Eye (tissue), 1 donor: ENCODE measurements at places on chromosomes 3 and 15.

DNA sequence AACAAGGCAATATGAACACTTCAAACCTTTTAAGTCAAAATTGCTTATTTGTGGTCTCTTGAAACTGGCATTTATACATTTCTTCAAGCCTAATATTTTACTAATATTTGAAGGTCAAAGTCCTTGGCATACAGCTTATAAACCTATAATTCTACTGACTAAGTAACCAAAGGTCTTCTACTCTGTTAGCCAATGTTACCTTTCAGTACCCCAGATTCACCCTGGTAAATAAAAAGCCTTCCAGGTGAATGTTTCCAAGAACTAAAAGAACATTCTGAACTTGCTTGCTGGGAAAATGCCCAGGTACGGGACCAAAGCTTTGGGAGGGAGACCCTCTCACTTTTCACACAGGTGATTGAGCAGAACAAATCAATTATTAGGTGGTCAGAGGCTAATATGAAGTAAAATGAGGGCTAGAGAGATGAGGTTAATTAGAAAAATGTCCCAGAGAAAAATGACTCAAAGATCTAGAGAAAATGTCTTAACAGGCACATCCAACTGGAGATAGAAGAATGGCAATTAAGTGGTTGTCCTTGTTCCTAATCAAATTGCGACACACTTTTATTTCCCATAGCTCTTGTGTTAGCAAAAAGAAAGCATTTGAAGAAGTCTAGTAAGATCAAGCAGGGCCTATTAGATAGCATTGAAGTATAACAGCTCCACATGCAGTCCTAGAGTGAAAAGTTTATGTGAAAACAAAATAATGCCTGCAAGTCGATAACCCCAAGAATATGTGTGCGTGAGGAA is 232.0 kb downstream of the FOXP1 start:
- DNase-seq: no peak

- DNase-seq: no peak
Measured at GRCh38 chr3:44060164-44060563, 181.5 kb upstream of the TOPAZ1 start.

DNA sequence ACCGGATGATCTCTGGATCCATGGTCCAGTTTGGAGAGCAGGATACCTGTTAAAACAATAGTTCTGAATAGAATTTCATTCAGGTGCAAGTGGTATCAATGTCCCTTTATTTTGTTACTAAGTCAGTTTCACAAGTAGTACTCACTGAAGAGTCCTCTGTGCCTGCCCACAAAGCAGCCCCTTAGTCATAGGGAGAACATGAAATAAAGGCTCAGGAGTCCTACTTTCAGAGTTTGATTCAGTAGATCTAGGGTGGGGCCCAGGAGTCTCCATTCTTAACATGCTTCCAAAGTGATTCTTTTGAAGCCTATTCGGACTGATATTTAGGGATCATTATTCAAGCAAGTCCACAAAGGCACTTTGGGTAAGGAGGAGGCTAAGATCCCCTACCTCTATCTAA is 79.8 kb upstream of the ACKR4 start:
- DNase-seq: no peak

DNA sequence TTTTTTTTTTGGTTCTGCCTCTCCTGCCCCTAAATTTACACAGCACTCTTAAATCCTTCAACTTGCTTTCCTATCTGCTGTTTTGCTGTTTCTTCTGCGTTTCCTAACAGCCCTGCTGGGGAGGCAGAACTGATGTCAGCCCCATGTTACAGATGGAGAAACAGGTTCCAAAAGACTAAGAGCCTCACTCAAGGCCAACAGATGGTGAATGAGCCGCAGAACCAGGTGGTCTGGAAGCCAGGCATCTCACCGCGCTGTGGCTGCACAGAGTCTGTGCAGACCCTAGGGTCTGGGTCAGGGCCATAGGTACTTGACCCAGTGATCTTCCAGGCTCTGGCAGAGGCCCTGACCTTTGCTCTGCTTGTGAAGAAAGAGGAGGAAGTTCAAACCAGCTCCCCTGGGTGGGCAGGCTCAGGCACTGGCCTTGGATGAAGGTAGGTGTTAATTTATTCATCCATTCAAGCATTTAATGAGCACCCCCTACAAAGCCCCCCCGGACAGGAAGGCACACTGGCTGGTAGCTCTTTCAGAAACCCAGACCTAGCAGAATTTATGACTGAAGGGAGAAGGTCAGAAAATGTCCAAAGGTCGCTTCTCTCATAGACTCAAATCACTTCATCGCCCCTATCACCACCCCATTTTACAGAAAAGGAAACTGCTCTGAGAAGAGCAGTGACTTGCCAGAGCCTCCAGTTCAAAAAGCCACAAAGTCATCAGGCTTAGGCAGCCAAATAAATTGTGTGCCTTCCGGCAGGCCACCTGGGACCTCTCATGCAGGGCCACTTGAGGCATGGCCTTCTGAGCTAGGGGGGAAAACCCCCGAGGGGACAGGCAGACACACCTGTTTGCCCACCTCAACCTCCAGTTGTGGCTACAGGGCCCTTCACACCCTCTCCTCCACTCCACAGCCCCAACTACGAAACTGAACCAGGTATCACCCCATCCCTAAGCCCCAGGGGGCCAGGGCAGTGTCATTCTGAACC is 2.7 kb downstream of the CHDH start:
- DNase-seq: no peak

DNA sequence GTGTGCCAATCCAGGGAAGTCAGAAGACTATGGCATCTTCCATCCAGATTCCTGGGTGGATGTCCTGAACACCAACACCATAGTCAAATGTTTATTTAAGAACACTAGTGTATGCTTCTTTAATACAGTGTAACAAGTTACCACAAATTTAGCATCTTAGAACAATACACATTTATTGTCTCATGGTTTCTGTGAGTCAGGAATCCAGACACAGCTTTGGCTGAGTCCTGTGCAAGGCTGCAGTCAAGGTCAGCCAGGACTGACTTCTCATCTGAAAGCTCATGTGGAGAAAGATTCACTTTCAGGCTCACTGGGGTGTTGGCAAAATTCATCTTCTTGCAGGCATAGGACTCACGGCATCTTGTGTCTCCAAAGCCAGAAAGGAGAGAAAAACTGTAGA is 143.4 kb downstream of the ANXA2 start:
- no peak for DNase-seq

GRCh38 chr15:68986322-68986721 is 28.2 kb upstream of the NOX5 start:
- no peak for DNase-seq

DNA sequence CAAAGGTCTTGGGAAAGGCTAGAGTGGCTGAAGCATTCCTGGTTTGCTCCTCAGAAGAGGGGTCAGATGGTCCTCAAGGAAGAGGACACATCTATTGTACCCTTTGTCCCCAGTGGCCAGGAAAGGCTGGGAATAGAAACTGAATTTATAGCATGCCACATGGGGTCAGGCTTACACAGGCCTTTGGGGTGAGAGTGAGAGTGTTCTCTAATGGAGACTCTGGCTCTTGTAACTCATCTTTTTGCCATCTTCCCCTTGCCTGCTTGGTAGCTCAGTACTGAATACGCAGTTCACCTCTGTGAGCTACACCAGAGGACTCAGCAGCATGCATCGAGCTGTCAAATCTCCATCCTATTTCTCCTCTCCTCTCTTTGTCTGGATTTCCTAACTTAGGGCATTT is 87.5 kb downstream of the ATP2B2 start:
- no peak for DNase-seq

- no peak for DNase-seq
Measured at GRCh38 chr3:141286856-141287255, 55.2 kb downstream of the PXYLP1 start.

DNA sequence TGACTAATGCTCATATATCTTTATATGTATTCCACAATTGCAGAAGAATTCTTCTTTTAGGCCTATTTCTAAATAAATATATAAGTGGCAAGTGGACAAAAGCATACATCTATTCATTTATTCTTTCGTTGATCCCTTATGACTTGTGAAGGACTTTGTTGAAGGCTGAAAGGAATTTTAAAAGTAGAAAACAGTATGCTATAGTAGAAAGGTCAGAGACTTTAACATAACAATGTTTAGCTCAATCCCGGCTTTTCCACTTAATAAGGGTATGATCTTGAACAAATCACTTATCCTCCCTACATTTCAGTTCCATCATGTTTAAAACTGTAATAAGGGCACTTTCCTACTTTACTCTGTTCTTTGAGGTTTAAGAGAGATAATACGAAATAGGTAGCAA is 672.9 kb downstream of the MECOM start:
- no peak for DNase-seq

DNA sequence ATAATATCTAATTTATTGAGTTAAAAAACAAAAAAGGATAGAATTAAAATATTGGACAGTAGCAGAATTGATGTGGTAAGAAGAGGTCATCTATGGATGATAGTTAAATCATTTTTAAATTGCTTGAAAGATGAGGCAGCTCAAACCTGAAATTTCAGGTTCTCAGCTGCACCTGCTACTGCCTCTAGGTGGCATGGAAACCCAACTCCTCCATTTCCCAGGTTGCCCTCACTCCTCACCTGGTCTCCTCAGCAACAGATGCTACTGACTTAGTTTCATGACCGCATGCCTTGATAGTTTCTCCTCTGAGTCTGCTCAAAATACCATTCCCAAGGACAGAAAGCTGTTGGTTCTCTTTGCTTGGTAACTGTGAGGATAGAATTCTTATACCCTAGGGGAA is 148.1 kb downstream of the ABHD5 start:
- no peak for DNase-seq

GRCh38 chr3:16604887-16605602 is at the start of gene DAZL:
TSS of gene DAZL (minus strand) at chr3:16605423. CDS start at chr3:16605205, 218 bp downstream.
- DNase-seq: no peak

- DNase-seq: no peak
Measured at GRCh38 chr15:31069360-31070000, 32.0 kb downstream of the TRPM1 start.

DNA sequence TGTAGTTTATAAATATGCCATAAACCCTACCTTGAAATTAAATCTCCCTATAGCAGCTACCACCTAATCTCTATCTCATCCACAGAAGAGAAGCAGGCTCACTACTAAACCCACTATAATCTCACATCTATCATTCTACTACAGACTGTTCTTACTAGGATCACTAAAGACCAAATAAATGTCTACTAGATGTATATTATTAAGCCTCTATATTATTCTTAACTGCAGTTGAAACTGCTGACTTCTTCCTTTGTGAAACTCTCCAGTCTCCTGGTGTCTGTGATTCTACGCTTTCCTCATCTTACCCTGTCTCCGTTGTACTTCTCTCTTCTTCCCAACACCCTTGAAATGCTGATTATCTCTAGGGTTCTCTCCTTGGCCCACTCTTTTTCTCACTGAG is 1154.0 kb downstream of the IGSF11 start:
- no peak for DNase-seq

DNA sequence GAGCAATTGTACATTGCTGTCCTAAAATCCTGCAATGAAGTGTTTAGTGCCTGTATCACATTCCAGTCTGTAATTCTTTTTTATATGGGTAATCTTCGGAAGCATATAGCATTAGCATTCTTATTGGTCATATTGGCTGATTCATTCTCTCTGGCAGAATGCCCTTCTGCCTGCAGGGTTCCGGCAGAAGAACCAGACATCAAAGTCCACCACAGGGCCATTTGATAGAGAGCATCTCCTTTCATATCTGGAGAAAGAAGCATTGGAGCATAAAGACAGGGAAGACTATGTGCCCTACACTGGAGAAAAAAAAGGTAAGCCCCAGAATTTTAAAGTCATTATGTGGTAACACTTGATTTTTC is 39.6 kb downstream of the TMOD3 start:
- DNase-seq: no peak

GRCh38 chr3:126932188-126932931 is 50.6 kb upstream of the PLXNA1 start:
- no peak for DNase-seq

- no peak for DNase-seq
Measured at GRCh38 chr3:188003188-188004171, 150.5 kb upstream of the LPP start.

- DNase-seq: no peak
Measured at GRCh38 chr3:42996633-42997075, 17.5 kb downstream of the GASK1A start.

DNA sequence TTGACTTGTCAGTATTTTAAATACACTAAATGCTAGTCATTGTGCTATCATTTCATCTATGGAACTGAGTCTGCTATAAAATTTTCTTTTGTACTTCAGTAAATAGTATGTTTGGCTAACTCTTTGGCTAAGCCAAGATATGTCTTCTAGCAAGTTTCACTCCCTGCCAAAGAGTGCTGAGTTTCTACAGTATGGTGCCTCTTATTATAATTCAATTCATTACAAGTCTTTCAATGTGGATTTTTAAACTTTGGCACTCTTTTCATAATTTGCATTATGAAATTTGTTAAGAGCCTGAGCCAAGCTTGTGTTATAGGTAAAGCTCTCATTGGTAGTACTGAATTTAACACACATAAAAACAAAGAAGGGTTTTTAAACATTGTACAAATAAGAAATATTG is 24.4 kb downstream of the MORC1 start:
- DNase-seq: no peak

DNA sequence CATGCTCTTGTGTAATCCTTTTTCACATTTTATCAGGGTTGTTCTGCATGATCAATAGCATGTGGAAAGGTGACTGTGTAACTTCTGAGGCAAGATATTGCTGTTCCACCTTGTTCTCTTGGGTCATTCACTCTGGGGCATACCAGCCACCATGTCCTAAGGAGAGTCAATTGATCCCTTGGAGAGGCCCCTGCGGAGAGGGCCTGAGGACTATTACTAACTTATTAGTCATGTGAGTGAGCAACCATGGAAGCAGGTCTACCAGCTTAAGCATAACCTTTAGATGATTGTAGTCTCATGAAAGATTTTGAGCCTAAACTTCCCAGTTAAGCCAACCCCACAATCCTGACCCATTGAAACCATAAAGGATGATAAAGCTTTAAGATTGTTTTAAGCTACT is 22.0 kb upstream of the COL6A5 start:
- no peak for DNase-seq

GRCh38 chr3:102415553-102415952 is 19.3 kb upstream of the ZPLD1 start:
- no peak for DNase-seq

DNA sequence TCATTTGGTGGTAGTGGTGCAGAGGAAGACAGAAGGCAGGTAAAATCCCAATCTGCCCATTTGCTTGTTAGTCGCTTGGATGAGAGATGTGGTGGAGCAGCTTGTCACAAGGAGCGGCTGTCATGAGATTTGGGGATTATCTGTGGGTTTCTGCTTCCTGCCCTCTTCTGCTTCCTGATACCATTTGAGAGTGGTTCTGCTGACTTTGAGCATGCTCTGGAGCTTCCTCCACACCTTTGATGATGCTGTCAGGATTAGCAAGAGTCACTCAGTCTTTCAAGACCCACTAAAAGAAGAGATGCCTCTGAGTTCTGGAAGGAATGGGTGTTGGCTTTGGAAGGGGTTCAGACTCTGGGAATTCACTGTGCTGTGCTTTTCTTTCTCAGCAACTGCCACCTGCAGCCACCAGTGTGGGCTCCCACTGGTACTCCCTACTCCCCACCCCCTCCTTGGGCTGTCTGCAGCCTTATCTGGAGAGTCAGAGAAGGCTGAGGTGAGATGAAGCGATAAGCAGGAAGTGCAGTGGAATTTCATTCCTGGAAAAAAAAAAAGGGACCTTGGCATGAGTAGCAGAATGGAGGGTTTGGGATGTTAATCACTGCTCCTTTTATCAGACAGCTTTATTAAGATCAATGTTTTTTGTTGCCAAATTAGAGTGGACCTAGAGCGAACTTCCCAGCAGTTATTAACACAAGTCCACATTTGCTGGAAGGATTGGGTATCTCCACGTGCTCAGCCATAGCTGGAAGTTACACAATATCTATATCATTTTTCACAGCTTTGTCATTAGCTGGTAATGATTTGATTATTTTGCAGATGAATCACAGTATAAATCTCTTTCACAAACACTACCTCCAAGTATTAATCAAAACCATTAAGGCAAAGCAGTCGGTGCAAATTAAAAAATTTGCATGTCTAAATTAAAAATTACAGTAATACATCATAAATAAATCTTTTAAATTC is 233.0 kb upstream of the SATB1 start:
- peak; percentile 8 for DNase-seq
